GF-D8 (cell line): ENCODE measurements at places on chromosomes 2 and 18.

GRCh38 chr2:60379684-60380083 lies 173.8 kb downstream of the BCL11A start:
- no peak for DNase-seq

DNA sequence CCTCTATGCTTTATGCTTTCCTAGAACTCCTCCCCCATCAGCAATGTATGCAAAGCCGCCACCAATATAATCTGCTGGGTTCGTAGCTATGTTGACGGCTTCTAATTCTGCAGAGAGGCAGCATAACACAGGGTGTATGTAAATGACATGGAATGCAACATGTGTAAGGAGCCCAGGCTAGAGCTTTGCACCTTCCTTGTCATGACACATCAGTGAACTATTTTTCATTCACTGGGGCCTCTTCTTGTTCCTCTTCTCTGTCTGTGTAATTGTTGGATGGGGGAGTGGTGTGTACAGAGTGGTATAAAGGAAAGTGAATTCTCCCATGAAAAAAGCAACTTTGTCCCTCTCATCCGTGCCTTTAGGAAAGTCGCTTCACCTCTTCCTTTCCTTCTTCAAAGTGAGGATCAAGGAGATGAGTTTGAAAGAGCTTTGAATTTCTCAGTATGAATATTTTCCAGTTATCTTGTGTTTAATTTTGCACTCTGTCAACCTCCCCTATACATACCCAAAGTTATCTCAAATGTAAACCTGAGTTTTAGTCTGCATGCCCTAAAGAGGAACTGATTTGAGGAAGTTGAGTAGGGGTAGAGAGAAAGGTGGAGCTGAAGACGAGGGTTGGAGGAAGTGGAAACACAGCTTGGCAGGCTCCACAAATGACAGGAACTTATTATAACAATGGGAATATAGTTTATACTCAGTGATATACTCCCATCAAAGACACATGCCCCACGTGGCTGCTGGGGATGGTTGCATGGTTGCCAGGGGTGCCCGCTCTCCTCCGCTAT lies 74.9 kb upstream of the ARL4C start:
- peak; percentile 54 for DNase-seq

GRCh38 chr18:46652372-46652771 lies 4.6 kb downstream of the LOXHD1 start:
- DNase-seq, result no peak

- DNase-seq, result no peak
These were observed 7.6 kb upstream of the BOK start for GRCh38 chr2:241550616-241551580.
